ENCODE measurements at places on chromosomes 7 and 10. TPM values are rescaled to one million over a fixed set of nuclear protein-coding genes. Genes with fewer than 3 reads are reported as not detected.

- DNase-seq = no peak
- peaks cover 32% of the 10 kb centered on the region for H3K27me3 ChIP-seq
- no peaks in the 10 kb centered on the region for H3K36me3 ChIP-seq
- H3K4me3 ChIP-seq = no peak overlapping the region
Observed at GRCh38 chr10:113301342-113301984, 251.4 kb upstream of the HABP2 start.

GRCh38 chr7:105760551-105761447, 115.6 kb downstream of the ATXN7L1 start:
- no peak overlapping the region for H3K4me3 ChIP-seq
- no peak overlapping the region for H3K27ac ChIP-seq
- H3K36me3 ChIP-seq = no peaks in the 10 kb centered on the region
- no peaks in the 10 kb centered on the region for H3K27me3 ChIP-seq
- DNase-seq = no peak

CRHR2 gene
- total RNA-seq = not detected

COL28A1 gene
- total RNA-seq = 3.2 TPM

DNA sequence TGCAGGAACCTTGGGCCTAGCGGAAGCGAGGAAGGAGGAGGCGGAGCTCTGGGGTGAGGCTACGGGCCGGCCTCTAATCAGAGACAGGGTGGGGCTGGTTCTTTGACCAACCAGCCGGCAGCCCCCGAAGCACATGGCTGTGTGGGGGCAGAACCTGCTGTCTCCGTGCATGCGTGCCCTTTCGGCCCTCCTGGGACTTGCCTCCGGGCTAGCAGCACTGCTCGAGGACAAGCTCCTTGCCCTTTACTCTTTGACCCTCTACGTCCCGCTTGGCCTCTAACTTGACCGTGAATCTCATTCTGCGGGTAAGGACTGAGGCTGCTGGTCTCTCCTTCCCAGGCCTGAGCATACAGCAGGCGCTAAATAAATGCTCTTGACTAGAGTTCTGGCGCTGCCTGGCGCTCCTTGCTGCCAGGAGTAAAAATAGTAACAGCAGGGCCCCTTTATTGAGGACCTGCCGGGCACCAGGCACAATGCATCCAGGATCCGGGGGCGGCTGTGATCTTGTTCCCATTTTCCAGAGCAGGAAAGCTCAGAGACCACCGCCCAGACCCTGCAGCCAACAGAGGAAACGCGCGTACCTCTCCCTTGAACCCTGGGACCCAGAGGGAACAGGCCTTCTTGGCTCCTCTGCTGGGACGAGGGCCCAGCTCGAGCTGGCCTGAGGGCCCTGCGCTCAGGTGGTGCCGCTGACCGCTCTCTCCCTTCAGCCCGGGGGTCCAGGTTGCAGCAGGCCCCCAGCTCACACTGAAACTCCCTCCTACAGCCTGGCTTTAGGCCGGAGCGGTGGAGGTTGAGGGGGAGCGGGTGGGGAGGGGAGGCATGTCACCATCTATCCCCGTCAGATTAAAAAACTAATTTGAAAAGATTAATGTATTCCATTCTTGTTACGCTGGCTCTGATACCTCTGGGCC, 2.7 kb upstream of the COMTD1 start:
- no peak overlapping the region for H3K27ac ChIP-seq
- H3K27me3 ChIP-seq = no peaks in the 10 kb centered on the region
- no peak overlapping the region for H3K4me3 ChIP-seq
- DNase-seq = no peak
- peaks cover 26% of the 10 kb centered on the region for H3K36me3 ChIP-seq

GRCh38 chr10:50345545-50345944, 94.2 kb upstream of the ASAH2 start:
- H3K4me1 ChIP-seq = no peaks in the 10 kb centered on the region
- no peak for DNase-seq
- no peak overlapping the region for H3K27ac ChIP-seq
- no peak overlapping the region for H3K4me3 ChIP-seq
- no peaks in the 10 kb centered on the region for H3K36me3 ChIP-seq
- H3K27me3 ChIP-seq = no peaks in the 10 kb centered on the region

LRRC4 gene
- not detected for total RNA-seq

DNA sequence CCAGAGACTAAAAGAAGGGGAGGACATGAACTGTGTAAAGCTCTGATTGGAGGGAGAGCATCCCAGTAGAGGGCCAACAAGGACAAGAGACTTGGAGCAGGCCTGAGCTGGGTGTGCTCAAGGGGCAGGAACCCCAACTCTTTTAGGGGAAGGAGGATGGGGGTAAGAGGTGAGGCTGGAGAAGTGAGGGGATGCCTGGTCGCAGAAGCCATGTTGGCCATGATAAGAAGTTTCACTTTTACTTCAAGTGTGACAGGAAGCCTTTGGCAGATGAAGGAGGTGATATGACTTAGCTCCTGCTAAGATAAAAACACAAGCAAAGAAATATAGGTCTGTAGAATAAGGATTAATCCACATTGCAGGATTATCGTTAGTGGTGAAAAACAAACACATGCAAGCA, 208.3 kb downstream of the JAZF1 start:
- DNase-seq = no peak
- no peaks in the 10 kb centered on the region for H3K4me1 ChIP-seq
- H3K36me3 ChIP-seq = no peaks in the 10 kb centered on the region
- no peak overlapping the region for H3K27ac ChIP-seq
- H3K27me3 ChIP-seq = no peaks in the 10 kb centered on the region

DNA sequence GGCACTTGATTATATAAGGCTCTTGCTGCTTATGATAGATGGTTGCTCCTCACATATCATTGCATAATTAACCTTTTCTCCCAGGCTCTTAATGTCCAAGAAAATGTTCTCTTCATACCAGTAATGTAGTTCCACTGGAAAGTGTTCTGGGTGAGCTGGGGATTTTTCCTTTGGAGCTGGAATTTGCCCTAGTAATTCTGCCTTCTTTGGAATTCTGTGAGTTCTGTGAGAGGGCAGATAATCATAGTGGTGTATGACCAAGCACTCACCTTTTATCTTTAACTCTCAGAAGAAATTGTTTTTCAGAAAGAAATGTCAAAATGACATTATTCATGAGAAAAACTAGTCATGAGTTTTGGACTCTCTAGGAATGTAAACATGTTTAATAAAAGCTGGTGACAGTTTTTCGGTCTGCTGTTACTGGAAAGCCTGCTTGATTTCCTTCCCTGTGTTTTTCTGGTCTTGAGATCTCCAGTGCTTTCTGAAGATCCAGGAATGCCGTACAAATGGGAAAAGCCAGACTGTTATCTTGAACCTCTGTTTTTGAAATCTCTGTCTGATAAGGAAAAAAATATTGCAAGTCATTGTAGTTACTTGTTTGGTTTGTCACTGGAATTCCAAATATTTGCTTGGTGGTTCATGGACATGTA, 148.3 kb upstream of the PRPS1L1 start:
- H3K4me3 ChIP-seq = peak overlapping the region; percentile 15
- no peaks in the 10 kb centered on the region for H3K27me3 ChIP-seq
- H3K36me3 ChIP-seq = peaks cover 14% of the 10 kb centered on the region
- H3K4me1 ChIP-seq = peaks cover 49% of the 10 kb centered on the region
- H3K27ac ChIP-seq = peak overlapping the region; percentile 92

DNA sequence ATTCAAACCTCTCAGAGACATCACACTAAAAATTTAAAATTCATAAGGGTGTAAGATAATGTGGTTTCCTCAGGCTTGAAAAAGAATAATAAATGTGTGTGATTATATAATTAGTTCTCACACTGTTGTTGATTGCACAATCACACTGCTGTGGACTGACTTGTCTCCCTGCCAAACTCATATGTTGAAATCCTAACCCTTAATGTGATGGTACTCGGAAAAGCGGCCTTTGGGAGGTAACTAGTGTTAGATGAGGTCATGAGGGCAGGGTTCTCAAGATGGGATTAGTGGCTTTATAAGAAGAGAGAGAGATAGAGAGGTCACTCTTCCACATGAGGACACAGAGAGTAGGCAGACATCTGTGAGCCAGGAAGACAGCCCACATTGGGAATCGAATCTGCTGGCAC, 128.5 kb upstream of the COL1A2 start:
- no peaks in the 10 kb centered on the region for H3K36me3 ChIP-seq
- no peaks in the 10 kb centered on the region for H3K4me1 ChIP-seq
- H3K4me3 ChIP-seq = no peak overlapping the region
- H3K27me3 ChIP-seq = no peaks in the 10 kb centered on the region

DNA sequence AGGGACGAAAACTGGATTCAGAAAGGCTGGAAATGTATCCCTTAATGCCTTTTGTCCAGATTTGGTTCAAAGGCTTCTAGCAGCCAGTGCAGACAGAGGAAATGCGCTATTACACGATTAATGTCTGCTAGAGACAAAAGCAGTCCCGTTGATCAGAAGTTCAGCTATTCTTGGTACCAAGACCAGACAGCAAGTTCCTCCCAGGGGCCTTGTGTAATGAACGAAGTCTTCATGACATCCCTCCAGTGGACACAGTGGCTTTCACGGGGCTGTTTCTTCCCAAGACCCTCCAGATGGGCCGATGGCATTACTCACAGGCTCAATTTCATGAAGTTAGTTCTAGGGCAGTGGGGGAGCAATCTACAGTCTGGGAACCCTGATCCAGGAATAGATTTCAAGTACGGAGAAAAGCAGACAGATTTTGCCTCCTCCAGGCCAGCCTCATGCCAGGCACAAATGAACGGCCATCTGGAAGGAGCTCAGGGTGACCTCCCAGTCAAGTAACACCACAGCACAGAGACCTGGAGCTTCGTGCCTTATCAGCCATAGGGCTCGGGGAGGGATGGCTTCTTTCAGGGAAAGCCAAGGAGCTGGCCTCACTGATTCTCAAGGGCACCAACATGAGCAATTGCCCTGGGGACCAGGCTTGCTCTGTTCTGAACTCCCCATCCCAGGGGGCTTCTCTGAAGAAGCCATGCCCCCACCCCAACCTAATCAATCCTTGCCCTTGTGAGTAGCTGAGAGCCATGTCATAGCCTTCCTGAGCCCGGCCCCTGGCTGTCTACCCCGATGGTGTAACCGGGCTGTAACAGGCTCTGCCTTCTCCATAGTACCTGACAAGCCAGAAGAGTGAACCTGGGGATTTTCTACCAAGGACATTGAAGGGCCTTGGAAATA, 101.1 kb downstream of the PRKAG2 start:
- DNase-seq = no peak
- no peak overlapping the region for H3K4me3 ChIP-seq
- no peaks in the 10 kb centered on the region for H3K36me3 ChIP-seq
- no peak overlapping the region for H3K27ac ChIP-seq

DNA sequence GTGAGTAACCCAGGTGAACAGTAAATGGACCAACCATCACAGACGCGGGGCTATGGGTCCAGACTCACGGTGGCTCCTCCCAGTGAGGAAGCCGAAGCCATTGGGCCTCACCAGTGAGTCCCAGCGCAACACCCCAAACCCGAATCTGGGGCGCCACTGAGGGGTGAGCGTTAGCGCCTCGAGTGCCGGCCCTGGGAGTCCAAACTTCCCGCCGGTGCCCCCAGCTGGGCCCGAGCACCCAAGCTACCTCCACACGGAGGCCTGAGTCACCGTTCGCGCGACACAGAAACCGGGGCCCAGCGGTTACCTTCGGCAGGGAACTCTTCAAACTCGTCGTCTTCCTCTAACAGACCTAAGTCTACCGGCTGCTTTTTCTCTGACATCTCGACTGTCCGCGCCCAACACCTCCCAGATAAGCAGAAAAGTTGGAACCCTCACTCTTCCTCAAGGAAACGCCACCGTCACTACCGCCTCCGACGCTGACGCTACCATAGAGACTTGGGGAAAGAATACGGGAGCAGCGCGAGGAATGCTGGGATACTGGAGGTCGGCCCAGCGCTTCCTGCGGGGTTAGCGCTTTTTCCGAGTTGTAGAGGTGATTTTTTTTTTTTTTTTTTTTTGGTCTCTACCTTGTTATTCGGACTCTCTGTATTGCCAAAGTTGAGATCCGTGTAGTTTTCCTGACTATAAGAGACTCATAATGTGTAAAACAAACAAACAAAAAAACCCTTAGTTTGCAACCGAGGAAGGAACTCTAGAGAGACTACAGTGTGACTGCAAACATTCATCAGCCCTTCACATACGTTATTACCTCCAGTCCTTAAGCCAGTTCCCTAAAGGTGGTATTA, at the start of gene SEM1:
Gene SEM1 (minus strand): TSS at position 466 of the 848 bp plus-strand sequence. CDS start 83 bp downstream, at position 383.
- H3K4me1 ChIP-seq = no peaks in the 10 kb centered on the region
- peak within 1 kb of the TSS; percentile 100 for H3K27ac ChIP-seq
- peak; percentile 71 for DNase-seq
- peaks cover 15% of the 10 kb centered on the region for H3K36me3 ChIP-seq
- H3K27me3 ChIP-seq = no peaks in the 10 kb centered on the region

DNA sequence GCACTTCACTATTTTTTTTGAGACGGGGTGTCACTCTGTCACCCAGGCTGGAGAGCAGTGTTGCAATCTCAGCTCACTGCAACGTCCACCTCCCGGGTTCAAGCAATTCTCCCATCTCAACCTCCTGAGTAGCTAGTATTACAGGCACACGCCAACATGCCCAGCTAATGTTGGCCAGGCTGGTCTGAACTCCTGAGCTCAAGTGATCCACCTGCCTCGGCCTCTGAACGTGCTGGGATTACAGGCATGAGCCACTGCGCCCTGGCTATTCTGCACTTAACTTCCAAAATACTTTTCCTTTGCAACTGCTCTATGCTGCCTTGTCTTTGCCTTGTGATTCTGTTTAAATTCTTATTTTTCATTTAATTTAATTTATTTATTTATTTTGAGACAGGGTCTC, 67.0 kb upstream of the ZNF479 start:
- H3K27ac ChIP-seq = no peak overlapping the region
- H3K36me3 ChIP-seq = no peaks in the 10 kb centered on the region
- H3K4me3 ChIP-seq = no peak overlapping the region
- no peaks in the 10 kb centered on the region for H3K27me3 ChIP-seq
- no peak for DNase-seq
- H3K4me1 ChIP-seq = no peaks in the 10 kb centered on the region

GRCh38 chr10:123270221-123270620, 116.0 kb downstream of the BUB3 start:
- no peak overlapping the region for H3K27ac ChIP-seq
- no peak for DNase-seq
- no peak overlapping the region for H3K4me3 ChIP-seq
- no peaks in the 10 kb centered on the region for H3K4me1 ChIP-seq

ENTPD1 gene
- 0.92 TPM for total RNA-seq

HDAC9 gene
- total RNA-seq = 159 TPM

DNA sequence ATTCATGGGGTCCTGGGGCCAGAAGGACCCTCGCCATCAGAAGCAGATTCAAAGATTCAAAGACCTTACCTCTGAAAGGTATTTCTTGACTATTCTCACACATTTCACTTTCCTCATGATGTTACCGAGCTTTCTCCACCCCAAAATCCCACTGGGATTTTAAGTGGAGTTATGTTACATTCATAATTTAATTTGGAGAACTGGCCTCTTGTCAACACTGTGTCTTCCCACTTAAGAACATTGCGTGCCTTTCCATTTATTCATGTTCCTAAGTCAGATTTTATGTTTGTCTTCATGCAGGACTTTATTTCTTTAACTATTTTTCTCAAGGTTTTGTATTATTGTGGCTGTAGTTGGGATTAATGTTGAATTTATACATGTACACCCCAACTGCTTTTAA, 123.5 kb upstream of the BMPER start:
- H3K27ac ChIP-seq = no peak overlapping the region
- no peaks in the 10 kb centered on the region for H3K36me3 ChIP-seq
- no peaks in the 10 kb centered on the region for H3K4me1 ChIP-seq
- H3K4me3 ChIP-seq = no peak overlapping the region
- H3K27me3 ChIP-seq = peaks cover 58% of the 10 kb centered on the region

CCDC136 gene
- total RNA-seq = 2.2 TPM

TMEM243 gene
- 22.1 TPM for total RNA-seq
